NCI-H526 (cell line): ENCODE measurements at places on chromosomes 2 and 18.

GRCh38 chr2:203510256-203510940 is 24.7 kb downstream of the RAPH1 start:
- DNase-seq: no peak

GRCh38 chr18:40413160-40413559 is 1541.9 kb upstream of the PIK3C3 start:
- peak; percentile 17 for DNase-seq

- DNase-seq: no peak
Measured at GRCh38 chr2:237682856-237683670, 55.7 kb downstream of the LRRFIP1 start.

- no peak for DNase-seq
Measured at GRCh38 chr2:62412347-62412742, 93.7 kb downstream of the TMEM17 start.

DNA sequence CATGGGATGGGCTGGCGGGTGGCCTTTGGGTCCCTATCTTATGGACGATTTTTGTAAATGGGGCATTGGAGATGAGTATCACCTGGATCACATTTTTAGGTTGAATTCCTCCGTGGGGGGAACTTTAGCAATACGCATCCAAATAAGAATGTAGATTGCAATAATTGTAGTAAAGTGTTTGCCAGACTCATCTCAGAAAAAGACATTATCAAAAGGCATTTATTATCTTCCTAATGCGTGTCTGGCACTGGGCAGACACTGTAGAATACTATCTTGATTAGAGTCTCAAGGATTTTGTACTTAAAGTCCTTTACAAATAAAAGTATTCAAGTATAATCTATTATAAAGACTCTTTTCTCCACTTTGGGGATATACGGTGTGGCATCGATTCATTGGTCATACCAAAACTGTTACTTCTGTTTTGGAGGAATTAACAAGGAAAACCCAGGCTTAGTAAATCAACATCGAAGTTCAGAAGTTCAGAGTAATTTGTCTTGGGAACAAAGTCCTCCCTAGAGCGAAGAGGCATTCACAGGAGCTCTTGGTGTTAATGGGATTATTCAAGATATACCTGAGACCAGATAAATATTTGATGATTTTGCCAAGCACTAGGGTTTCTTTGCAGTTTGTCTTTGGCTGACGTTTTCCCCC is 578 bp upstream of the ACKR3 start:
- no peak for DNase-seq

DNA sequence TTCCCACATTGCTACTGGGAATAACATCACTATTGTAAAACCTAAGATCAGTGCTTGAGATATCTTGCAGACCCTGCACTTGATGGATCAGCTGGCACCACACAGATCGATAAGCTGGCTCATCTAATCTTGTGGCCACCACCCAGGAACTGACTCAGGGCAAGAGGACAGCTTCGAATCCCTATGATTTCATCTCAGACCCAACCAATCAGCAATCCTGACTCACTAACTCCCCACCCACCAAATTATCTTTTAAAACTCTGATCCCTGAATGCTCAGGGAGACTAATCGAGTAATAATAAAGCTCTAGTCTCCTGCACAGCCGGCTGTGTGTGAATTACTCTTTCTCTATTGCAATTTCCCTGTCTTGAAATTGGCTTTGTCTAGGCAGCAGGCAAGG is 11.3 kb upstream of the TEX44 start:
- no peak for DNase-seq

- DNase-seq: peak; percentile 50
Measured at GRCh38 chr2:144385381-144385780, 134.5 kb downstream of the ZEB2 start.

- no peak for DNase-seq
Measured at GRCh38 chr18:2985628-2986027, 27.3 kb downstream of the LPIN2 start.

DNA sequence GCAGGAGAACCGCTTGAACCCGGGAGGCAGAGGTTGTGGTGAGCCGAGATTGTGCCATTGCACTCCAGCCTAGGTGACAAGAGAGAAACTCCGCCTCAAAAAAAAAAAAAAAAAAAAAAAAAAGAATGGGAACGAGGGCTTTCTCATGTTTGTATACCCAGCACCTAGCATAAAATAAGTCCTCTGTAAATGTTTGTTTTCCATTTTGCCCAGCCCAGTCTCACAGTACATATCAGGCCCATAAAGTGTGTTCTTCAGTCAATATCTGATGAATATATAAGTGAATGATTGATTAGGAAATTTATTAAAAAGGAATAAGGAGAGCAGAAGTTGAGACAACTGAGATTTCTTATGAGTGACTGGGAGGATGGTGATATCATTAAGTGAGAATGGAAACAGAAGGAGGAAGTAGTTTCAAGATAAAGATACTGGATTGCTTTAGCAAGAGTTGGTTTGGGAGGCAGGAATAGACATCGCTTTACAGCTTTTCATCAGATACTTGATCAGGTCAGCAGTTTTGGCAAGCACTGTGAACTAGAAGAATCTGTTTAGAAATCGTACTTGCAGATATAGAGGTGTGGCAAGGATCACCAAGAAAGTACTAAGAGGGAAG is 327.5 kb downstream of the KIAA1328 start:
- DNase-seq: no peak

- no peak for DNase-seq
Measured at GRCh38 chr18:69648486-69648885, 247.8 kb downstream of the DOK6 start.

GRCh38 chr2:56681659-56682396 is 498.0 kb downstream of the CCDC85A start:
- DNase-seq: no peak

DNA sequence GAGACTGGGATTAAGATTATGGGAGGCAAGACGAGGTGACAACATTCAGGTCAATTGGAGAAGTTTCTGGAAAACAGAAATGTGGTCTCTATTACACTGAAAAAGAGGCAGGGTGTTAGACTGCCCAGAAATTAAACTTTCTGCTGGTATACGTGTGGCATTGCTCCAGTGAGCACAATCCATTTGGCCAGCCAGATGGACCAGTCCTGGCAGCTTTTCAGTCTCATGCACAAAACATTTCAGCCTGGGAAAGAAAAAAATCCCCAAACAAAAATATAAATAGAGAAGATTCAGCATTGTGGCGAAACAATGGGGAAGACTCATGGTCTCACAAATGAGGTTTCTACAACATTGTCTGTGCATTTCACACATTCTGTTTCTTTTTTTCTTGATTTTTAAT is 113.9 kb downstream of the HNMT start:
- no peak for DNase-seq

DNA sequence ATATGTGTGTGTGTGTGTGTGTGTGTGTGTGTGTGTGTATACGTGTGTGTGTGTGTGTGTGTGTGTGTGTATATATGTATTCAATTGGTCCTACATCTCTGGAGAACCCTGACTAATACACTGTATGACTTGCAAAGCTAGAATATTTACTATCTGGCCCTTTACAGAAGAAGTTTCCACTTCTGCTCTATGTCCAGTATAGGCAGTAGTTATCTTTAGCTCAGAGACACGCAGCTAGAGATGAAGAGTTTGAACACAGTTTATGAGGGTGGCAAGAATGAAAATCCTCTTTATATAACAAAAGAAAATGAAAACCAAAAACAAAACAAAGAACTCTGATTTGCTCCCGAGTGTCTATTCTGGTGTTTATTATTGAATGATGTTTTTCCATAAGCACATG is 201.2 kb downstream of the ASB1 start:
- no peak for DNase-seq

DNA sequence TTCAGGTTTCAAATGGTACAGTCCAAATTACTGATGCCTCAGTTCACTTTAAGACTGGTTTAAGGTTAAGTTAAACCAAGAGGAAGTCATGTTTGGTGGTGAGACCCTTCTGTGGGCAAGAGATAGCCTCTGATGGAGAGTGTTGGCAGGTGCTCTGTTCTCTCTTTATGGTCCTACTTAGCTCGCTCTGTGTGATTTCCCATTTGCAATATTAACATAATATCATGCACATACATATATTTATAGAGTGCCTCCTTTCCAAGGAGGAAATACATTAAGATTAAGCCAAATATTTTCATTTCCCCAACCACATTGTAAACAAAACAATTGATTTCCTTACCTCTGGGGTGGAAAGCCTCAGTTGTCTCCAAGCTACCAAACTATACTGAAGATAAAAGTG is 222.4 kb downstream of the PIK3C3 start:
- DNase-seq: no peak

- no peak for DNase-seq
Measured at GRCh38 chr2:46116150-46116549, 181.1 kb upstream of the EPAS1 start.

DNA sequence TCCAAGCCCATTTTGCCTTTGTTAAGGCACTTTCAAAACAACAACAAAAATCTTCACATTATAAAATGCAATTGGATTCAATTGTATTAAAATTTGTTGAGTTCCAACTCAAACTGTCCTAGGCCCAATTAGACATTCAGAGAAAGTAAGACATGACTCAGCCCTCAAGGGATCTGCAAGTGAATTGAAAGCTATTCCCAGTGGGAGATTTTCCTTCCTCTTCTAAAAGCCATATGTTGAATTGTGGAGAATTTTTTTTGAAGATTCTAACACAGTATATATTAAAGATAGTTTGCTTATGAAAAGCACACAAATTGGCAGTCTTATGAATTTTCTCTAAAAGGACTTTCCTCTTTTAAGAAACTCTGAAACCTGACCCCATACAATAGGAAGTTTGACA is 268.0 kb upstream of the PARD3B start:
- DNase-seq: no peak

DNA sequence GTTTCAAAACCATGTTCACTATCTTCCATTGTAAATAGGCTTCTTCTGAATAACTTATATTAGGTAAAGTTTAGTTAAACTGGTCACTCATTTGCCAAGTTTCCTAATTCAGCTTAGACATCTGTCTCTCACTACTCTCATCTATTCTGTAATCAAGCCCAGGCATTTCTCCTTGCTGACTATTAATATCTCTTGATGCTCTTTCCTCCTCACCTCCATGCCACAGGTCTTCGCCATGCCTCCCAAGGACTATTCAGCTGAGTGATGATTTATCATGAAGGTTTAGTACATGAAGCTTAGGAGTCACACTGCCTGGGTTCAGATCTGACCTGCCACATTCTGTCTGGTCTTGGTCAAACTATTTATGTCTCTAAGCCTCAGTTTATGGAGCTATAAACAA is 115.5 kb downstream of the SPOPL start:
- DNase-seq: no peak

GRCh38 chr2:219570924-219571310 is 422 bp downstream of the OBSL1 start:
- DNase-seq: no peak

DNA sequence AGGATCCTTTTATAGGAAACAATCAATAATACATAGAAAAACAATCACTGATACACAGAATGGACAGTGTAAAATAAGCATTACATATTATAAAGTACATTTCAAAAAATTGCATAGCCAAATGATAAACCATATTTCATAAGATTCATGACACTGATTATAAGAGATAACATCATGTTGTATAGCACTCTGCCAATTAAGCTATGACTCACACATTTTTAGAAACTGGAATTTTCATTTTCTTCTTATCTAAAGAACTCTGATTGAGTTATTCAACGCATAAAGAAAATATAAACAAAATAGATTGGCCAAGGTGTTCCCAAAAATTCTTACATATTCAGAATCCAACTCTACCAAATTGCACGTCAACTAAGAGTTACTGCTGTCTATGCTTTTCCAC is 5.9 kb downstream of the EPB41L3 start:
- DNase-seq: no peak

- peak; percentile 18 for DNase-seq
Measured at GRCh38 chr2:182767578-182767977, 51.5 kb downstream of the DNAJC10 start.

GRCh38 chr2:138846216-138846821 is 66.1 kb upstream of the NXPH2 start:
- peak; percentile 40 for DNase-seq

DNA sequence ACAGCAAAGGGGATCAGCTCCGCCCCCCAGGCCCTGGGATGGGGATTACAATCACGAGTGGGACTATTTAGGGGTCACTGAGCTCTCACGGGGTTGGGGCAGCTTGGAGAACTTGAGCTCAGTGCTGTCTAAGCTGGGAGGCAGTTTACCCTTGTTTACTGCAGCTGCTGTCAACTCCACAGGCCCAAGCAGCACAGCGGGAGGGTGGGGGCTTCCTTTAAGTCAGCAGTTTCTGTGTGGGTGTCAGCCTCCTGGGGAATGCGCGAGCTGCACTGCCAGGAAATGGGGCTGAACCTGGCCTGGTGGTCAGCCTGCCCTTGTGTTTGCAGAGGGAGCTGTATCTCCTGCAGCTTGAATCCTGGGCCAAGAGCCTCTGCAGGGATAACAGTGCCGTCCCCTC is 29.8 kb downstream of the TOGARAM2 start:
- DNase-seq: no peak

DNA sequence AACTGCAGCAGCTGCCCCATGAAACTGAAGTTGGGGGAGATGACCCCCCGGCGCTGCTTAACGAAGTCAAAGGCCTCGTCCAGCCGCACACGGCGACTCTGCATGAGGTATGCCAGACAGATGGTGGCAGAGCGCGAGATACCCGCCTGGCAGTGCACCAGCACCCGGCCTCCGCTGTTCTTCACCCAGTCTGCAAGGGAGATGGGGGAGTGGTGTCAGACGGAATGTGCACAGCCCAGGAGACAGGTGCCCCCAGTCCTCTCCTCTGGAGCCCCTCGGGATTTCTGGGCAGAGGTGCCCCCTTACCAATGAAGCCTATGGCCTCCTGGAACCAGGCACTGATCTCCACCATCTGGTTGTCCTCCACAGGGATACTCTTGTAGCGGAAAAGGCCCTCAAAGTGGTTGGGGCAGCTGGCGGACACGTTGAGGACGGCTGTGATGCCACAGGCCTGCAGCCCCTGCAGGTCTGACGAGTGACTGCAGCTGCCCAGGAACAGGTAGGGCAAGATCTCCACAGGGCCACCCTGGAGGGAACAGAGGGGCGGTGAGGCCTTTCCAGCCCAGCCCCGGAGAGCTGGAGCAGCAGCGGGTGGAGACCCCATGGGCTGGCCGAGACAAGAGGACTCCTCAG is 1.3 kb downstream of the DUSP2 start:
- DNase-seq: peak; percentile 80

DNA sequence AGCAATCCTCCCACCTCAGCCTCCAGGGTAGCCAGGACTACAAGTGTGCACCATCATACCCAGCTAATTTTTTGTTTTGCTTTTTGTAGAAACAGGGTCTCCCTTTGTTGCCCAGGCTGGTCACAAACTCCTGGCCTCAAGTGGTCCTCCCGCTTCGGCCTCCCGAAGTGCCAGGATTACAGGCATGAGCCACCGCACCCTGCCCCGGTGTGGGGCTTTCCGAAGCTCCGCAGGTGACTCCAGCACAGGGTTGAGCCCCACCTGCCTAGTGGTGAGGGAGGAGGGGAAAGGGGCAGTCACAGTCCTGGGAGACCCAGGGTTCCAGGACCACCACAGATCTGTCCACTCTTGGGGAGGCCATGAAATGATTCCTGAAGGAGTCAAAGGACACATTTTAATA is 5.2 kb downstream of the PRLH start:
- DNase-seq: no peak

DNA sequence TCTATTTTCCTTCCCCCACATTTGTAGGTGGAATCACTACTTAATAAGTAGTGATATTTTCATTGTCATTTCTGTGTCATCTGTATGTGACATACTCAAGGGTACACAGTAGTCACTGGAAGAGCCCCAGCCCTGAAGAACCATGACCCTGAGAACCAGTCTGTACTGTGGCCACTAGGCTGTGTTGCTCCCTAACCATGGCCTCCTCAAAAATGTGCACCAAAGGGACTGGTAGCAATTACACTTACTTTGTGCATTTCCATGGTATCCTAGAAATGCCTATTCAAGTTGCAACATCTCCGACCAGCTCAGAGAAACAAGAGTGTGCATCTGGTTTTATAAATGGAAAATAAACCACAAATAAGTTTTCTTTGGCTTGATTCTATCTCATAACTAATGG is 155.1 kb downstream of the DOCK10 start:
- no peak for DNase-seq
